ENCODE measurements at places on chromosomes 16 and 17. TPM values are rescaled to one million over a fixed set of nuclear protein-coding genes. Genes with fewer than 3 reads are reported as not detected.
A peak's percentile ranks its signal among the peaks of the same experiment; 100 is the strongest.

DNA sequence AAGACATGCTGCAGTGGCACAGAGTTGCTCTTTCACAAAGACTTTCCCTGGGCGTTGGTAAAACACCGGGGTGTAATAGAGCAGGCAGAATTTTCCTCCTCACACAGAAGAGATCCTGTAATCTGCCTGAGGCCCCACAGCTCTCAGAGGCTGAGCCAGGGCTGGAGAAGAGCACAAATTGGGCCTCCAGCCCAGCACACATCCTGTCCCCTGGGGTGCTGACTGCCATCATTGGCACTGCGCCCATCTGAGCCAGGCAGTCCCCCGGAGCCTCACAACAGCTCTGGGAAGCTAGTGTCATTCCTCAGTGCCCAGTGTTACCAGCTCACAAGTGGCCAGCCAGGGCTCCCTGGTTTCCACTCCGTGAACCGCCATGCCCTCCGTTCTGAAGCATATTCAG, 119.4 kb downstream of the SOCS1 start:
- no peak for DNase-seq

GRCh38 chr16:83674931-83675535, 132.7 kb upstream of the HSBP1 start:
- no peak for DNase-seq

- no peak for DNase-seq
Observed at GRCh38 chr16:49280105-49280741, 1.4 kb downstream of the CBLN1 start.

DNA sequence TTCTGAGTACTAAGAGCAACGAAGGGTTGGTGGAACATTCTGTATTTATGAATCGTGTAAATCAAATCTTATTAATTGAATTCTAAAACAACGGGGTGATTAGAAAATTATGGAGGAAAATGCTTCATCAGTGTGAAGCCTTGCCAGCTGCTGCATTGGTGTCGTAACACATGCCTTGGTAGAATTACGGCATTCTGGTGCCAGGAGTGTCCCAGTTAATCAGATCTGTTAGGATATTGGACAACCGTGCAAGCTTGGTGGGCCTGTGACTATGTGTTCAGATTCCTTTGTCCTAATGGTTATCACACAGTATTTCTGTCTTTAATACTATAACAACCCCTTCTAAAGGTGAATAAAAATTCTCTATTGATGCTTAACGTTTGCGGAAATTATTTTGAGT, 44.2 kb upstream of the TANC2 start:
- DNase-seq = no peak

DNA sequence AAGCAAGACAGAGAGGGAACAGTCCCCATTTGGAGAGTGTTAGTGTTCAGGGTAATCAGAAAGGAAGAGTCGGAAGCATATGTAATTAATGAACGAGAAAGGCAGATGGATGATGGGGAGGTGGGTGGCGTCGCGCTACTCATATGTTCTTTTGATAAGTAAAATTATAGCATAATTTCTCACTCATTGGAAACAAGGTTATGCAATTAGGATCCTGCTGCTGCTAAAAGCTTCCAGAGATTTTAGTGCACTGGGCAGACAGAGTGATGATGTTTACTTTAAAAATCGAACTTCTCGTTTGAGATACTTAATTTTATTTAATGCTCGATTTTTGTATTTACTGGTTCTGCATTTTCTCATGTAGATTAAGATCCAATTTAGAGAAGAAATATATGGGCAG, 96.2 kb downstream of the PRKCA start:
- no peak for DNase-seq

- DNase-seq = no peak
Observed at GRCh38 chr16:53156516-53156915, 101.7 kb downstream of the CHD9 start.

DNA sequence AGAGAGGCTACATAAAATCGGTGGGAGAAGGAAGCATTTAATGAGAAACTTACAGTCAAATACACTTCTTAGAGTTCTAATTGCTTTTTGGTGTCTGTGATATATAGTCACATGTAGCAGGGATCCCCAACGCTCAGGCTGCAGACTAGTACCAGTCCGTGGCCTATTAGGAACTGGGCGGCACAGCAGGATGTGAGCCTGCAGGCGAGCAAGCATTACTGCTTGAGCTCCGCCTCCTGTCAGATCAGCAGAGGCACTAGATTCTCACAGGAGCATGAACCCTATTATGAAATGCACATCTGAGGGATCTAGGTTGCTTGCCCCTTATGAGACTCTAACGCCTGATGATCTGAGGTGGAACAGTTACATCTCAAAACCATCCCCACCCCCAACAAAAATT, 158.5 kb downstream of the TANC2 start:
- DNase-seq = no peak

- no peak for DNase-seq
Observed at GRCh38 chr16:88375236-88375975, 7.4 kb upstream of the ZNF469 start.

GRCh38 chr16:14475370-14476139, 154.5 kb downstream of the PARN start:
- peak; percentile 50 for DNase-seq

DNA sequence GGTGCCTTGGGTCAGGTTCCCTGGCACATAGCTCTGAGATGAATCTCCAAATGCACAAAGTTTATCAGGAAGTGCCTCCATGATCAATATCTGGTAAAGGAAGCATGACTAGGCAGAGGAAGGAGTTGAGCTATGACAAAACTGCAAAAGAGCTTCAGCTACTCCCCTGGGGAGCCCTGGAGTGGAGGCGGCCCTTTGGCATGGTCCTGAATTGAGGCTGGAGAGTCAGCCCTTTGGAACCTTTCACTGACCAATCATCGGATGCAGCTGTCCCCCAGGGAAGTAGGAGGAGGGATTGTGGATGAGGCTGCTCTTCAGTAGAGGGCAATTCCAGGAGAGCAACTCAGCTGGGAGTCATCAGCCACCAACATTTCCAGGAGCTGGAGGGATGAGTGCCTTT, 46.1 kb upstream of the NLRP1 start:
- DNase-seq = no peak

- no peak for DNase-seq
Observed at GRCh38 chr16:52251495-52251894, 295.4 kb downstream of the TOX3 start.

DNA sequence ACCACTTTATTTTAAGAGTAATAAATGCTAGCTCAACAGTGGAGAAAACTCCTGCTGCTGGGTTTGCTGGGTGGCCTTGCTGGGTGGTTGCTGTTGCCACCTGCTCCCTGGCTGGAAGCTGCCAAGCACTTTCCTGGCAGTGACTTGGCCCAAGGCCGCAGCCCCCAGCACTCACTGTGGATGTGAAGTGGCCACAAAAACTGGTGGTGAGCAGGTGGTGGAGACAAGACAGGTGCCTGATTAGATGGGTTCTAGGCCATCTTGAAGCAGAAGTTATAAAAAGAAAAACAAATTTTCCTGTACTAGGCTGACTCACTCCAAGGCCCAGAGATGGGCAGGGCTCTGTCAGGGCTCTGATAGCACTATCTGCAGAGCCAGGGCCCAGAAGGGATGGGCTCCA, 224.7 kb upstream of the NLRP1 start:
- DNase-seq = no peak

Gene CARD14
- polyA plus RNA-seq = 0.72 TPM

Gene ZNF205
- polyA plus RNA-seq = 3.8 TPM

Gene ODF4
- polyA plus RNA-seq = not detected

Gene KCNH4
- 1.0 TPM for polyA plus RNA-seq
